ENCODE measurements at places on chromosomes 3 and 15.

DNA sequence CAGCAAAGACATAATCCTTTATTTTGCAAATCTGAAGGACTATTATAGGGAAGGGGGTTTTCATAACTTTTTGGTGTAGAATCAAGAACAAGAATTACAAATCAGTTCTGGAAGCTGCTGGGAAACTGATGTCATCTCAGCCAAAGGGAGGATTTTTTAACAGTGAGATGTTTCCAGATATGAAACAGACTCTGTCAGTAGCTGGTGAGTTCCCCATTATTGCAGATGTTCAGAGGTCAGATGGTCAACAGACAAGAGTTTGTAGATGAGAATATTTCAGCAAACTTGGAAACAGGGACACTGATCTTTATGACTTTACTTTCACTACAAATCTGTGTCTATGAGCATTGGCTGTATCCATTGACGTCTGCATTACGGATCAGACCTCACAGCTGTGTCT lies 71.9 kb upstream of the LPP start:
- DNase-seq, result no peak
- no peak overlapping the region for H3K4me3 ChIP-seq
- no peaks in the 10 kb centered on the region for H3K36me3 ChIP-seq
- H3K4me1 ChIP-seq, result no peaks in the 10 kb centered on the region
- H3K27me3 ChIP-seq, result peaks cover 5% of the 10 kb centered on the region

DNA sequence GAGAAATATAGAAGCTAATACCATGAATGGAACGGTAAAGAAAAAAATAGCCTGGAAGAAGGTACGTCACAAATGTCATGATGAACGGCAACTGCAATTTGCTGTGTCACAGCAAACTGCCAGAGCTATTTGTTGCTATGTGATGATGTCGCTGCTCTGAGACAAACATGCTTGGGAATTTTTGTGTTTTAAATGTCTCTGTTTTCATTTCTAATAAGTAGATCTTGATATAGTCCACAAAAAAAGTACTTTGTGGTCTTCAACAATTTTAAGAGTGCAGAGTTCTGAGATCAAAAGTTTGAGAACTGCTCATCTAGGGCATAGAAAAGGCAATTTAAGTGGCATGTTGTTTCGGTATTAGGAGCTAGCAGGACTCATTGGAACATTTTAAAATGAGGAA lies 4.3 kb upstream of the NR1D2 start:
- H3K27me3 ChIP-seq, result no peaks in the 10 kb centered on the region
- H3K4me1 ChIP-seq, result peaks cover 10% of the 10 kb centered on the region
- no peak overlapping the region for H3K4me3 ChIP-seq
- no peak for DNase-seq
- H3K27ac ChIP-seq, result no peak overlapping the region

DNA sequence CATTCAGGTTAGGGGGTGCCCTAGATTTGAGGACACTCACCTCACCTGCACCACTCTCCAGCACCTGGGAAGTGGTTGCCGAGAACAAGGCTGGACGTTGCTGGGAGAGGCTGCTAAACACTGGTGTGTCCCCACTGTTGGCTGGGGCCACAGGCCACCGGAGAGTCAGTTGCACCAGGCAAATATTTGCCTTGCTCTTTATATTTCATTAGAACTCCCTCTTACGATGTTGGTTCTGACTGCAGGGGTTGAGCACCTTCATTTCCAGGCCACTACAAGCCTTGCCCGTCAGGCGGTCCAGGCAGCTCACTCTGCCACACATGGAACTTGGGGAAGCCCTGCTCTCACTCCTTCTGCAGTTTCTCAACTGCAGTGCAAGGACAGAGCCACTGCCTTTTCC lies 30.7 kb downstream of the HCN4 start:
- H3K4me3 ChIP-seq, result no peak overlapping the region
- peaks cover 7% of the 10 kb centered on the region for H3K36me3 ChIP-seq
- no peaks in the 10 kb centered on the region for H3K27me3 ChIP-seq

DNA sequence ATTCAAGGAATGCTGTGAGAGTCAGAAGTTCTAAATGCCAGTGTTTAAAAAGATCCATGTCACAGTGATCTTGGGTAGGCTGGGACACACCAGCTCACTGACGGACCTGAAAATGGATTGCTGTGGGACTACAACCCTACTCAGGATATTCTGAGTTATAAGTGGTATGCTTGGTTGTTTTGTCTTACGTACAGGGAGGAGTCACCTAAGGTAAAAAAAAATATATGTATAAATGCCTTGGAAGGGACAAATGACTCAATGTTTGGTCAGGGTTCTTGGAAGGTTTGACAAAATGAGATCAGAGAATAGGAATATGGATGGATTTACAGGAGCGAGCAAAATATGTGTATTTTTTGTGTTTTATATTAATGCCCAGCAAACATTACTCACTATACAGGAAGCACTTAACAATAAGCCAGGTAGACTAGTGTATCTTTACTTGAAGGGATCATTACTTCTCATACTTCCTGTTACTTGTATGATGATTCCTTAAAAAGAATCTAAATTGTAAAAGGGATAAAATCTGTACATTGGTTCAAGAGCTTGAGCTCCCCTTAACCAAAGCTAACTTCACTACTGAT lies 767.3 kb downstream of the GBE1 start:
- no peak overlapping the region for H3K4me3 ChIP-seq
- H3K27ac ChIP-seq, result no peak overlapping the region
- no peak for DNase-seq
- H3K4me1 ChIP-seq, result peaks cover 10% of the 10 kb centered on the region
- no peaks in the 10 kb centered on the region for H3K27me3 ChIP-seq

DNA sequence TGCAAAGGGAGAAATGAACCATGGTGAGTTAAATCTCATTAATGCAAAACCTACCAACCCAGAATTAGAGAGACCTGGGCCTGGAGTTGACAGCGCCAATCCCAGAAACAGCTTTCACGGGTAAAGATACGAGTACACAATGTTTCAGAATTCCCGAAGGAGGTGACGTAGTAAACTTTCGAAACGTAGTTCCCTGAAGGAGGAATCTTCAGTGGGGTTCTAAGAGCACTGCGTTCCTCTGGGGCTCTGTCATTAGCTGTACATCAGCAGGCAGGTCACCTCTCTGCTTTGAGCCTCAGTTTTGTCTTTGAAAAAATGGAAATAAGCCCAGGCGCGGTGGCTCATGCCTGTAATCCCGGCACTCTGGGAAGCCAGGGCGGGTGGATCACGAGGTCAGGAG lies 152.3 kb downstream of the XXYLT1 start:
- H3K27me3 ChIP-seq, result peaks cover 23% of the 10 kb centered on the region
- H3K27ac ChIP-seq, result no peak overlapping the region
- H3K4me1 ChIP-seq, result peaks cover 24% of the 10 kb centered on the region
- H3K36me3 ChIP-seq, result no peaks in the 10 kb centered on the region
- H3K4me3 ChIP-seq, result no peak overlapping the region
- DNase-seq, result no peak

Measured in progenitor cell of endocrine pancreas (in vitro differentiated cells).